ENCODE measurements at places on chromosomes 4 and X. TPM values are rescaled to one million over a fixed set of nuclear protein-coding genes. Genes with fewer than 3 reads are reported as not detected.

NSUN7 gene
- 0.18 TPM for polyA plus RNA-seq

PRDM8 gene
- 2.7 TPM for polyA plus RNA-seq

DNA sequence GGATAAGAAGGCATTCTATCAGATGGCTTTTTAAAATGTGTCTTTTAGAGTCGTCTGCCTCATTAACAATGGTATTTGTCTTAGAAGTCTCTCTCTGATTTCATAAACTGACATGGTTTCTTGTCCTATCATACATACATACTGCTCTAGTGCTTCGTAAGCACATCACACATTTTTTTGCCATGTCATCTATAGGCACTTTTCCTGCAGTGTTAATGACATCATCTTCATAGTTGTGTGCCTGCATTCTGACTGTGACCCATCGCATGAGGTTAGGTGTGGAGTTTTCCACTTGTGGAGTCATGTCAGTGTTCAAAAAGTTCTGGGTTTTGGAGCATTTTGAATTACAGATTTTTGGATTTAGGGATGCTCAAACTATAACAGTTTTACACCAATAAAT lies 361.6 kb upstream of the SPOCK3 start:
- no peak for DNase-seq

DNA sequence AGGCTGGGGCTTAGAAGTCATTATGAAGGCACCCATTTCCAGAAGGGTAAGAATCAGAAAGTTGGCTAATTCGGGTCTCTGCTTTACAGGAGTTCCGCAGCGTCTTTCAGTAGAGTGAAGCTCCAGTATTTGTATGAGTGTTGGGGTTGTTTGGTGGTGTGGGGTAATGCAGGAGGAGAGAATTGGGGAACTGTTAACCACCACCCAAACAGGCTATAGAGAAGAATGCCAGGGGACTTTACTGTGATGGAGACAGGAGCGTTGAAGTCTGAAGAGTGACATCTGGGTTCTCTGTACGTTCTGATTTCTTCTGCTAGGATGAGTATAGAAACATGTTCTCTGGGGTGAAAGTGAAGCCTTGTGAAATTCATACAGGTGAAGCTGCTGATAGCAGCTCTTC lies 96.3 kb downstream of the TBL1X start:
- no peak for DNase-seq

CDKL2 gene
- polyA plus RNA-seq = 0.39 TPM

IRS4 gene
- polyA plus RNA-seq = not detected

Measured in BJ (cell line).